ENCODE measurements at places on chromosomes 4 and X.
A peak's percentile ranks its signal among the peaks of the same experiment; 100 is the strongest.

GRCh38 chrX:150546711-150547153 lies 21.7 kb upstream of the MTM1 start:
- no peak for DNase-seq

GRCh38 chr4:171719691-171720090 lies 93.5 kb upstream of the GALNTL6 start:
- DNase-seq = no peak

DNA sequence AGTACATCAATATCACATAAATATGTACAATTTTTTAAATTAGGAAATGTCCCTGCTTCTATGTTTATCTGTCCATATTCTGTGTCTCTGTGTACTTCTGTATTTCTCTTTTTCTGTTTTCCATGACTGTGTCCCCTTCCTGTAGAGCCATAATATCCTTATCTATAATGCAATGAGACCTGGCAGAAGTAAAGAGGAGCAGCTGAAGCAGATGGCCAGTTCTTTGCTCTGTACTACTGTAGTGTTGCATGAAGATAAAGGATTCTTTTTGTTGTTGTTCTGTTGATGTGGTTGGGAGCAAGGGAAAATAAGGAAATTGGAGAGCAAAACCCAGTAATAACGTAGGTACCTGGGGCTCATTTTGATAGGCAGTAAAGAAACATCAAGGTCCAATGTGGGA lies 301.7 kb downstream of the ADGRL3 start:
- no peak for DNase-seq

DNA sequence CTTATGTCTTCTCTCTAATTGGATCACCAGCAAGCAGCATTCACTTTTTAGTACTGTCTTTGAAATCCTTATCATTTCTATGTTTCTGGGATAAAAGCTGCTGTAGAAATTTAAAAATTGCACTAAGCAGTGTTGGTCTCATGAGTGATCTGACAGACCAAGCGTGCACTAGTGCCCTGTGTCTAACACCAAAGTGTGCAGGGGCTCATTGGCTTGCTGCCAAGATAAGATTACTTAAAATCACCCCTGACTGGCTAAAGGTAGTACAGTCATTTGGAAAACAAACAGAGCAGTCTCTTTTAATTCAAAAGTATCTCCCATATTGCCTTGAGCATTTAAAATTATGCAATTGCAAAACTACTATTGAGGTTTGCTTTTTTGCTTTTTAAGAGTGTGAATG lies 304.6 kb downstream of the ARAP2 start:
- no peak for DNase-seq

DNA sequence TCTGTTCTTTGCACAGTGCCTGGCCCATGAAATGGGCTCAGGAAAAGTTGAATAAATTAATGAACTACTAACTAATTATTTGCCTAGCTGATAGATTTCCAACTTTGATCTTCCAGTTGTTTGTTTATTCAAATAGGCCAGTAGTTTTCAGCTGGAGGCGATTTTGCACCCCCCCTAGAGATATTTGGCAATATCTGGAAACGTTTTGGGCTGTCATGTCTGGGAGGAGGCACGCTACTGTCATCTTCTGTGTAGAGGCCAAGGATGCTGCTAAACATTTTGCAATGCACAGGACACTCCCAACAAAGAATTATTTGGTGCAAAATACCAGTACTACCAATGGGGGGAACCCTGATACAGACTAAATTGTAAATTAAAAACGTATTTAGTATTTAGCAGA lies 81.9 kb downstream of the VCX2 start:
- DNase-seq = no peak

DNA sequence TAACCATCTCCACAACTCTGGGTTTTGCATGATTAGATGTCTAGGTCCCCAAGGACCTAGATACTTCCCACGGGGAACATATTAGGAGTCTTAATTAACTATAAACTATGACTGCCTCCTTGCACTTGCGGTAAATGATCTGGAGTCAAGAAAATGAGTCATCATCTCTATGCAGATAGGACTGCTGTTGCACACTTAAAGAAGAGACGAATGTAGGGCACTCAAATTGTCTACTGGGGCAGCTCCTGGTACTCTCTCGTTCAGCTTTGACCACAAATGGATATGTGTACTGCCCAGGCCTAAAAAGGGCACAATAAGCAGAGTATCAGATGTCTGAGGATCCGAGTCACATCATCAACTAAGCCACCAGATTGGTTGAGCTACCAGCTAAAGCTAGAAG lies 1783.4 kb upstream of the AGA start:
- DNase-seq = peak; percentile 13

DNA sequence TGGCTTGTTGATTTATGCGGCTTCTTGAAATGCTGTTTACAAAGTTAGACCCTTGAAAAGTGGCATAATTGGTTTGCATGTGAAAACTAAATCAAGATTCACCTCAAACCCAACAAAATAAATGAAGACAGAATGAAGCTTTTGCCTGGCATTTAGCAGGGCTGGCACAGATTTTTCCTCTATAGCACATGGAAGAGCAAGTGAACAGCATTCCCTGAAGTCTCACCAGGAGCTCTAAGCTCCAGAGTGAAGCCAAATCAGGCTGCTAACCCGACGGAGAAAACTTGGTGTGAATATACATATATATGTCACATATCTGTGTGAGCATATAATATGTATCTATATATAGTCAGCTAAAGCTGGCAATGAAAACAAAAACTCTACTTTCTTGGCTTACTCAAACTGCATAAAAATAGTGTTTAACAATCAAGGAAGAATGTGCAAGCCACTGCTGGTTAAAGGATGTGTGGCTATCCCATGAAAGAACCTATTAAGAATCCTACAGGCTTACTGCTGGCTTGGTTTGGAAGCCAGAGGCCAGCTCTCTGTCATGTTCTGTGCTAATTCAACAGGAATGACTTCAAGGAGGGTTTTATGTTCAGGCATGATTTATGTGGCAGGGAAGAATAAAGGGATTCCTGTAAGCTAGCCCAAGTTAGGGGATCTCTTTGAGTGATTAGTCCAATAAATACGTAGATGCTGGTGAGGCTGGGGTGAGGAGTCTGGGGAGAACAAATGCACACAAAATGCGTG lies 69.9 kb downstream of the MFAP3L start:
- no peak for DNase-seq

DNA sequence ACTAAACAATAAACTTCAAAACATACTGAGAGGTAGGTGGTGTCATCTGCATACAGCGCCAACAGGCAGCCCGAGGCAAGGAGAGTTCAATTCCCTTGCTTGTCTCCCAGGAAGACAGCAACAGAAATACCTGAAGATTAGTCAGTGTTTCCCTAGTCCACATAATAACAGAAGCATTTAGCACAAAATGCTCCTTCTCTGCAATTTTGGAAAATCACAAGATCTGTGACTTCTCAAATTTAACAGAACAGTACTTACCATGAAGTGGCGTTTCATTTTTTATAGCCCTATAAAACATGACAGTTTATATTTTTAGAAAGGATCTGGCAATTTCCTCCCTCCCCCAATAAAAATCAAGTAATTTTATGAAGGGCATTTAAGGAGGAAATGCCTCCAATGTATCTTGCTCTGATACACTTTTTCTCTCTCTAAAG lies 67.1 kb upstream of the MYOZ2 start:
- DNase-seq = no peak

- DNase-seq = no peak
Observed at GRCh38 chrX:49892542-49892941, 13.3 kb downstream of the USP27X start.

GRCh38 chr4:1610791-1611500 lies 73.2 kb downstream of the FAM53A start:
- DNase-seq = no peak

- DNase-seq = no peak
Observed at GRCh38 chrX:14718403-14718802, 154.5 kb downstream of the FANCB start.

GRCh38 chr4:186840771-186841301 lies 117.2 kb upstream of the FAT1 start:
- DNase-seq = peak; percentile 42

DNA sequence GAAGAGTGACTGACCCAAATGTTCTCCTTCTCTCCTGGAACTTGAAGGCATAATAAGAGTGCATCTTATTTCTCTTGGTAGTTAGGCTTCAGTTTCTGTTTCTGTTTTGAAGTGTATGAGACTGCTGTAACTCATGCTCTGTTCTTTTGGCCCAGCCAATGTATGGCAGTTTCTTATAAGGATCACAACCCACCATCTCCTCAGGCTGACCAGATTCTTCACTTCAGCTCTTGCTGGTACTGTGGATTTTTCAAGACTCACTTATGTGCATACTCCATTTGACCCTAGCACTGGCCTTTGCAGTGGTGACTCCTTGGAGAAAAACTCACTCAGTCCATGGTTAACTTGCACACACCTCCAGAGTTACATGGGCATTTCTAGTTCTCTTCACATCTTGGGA lies 9.6 kb upstream of the YTHDC1 start:
- DNase-seq = no peak

DNA sequence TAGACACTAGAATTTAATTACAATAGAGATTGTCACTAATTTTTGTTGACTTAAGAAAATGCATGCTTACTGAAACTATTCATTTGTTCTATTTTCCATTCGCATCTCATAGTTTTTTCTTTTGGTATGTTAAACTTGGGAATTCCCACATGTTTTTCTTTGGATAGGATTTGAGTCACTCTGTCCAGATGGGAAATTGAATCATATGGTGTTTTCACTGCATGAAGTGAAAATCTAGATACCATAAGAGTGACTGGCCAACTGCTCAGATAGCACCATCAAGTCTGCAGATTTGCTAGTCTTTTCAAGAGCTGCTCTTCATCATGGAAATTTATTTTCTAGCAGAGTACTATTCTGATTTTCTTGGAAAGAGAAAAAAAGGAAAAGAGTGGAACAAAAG lies 172.6 kb downstream of the FAM47B start:
- peak; percentile 23 for DNase-seq

- DNase-seq = no peak
Observed at GRCh38 chr4:41714364-41715000, 34.0 kb downstream of the PHOX2B start.

DNA sequence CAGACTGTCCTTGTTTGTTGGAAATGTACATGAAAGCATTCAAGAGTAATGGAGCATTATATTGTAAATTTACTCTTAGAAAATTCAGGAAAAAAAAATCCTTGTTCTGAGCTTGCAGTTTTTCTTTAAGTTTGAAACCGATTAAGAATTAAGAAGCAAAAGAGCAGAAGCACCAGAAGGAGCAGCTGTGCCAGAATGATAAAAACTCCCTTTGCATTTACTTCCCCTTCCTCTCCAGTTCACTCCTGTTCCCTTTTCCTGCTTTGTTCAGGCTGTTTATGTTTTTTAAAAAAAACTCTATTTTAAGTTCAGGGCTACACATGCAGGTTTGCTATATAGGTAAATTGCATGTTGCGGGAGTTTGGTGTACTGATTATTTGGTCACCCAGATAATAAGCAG lies 90.3 kb downstream of the ATOH1 start:
- DNase-seq = no peak

GRCh38 chr4:30837131-30837539 lies 117.0 kb downstream of the PCDH7 start:
- DNase-seq = no peak

DNA sequence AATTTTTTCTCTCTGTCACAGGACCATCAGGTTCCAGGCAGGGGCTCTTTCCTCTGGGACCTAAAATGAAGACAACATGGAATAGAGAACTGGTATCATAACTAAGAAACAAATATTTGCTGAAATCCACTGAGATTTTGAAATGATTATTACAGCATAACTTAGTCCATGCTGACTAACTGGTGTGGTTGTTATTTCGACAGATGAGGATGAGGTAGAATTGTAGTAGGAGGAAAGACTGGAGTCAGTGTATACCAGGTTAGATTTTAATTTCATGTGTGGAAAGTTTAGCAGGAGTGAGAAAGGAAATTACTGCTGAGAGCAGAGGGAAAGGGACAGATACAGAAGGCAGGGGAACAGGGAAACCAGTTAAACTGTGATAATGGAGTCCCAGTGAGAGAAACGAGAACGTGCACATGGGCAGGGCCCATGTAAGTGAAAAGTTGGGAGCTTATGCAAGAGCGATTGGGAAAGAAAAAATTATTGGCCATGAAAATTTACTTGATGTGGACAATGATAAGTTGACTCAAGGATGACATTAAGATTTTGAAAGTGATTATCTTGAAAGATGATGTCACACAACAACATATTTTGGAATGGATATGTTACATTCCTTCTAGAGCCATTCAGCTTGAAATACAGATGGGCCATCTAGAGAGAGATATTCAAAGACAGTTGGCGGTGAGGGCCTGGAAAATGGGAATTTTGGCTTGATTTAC lies 98.7 kb upstream of the DDIT4L start:
- peak; percentile 22 for DNase-seq

GRCh38 chr4:13399257-13399656 lies 84.9 kb downstream of the RAB28 start:
- peak; percentile 22 for DNase-seq

DNA sequence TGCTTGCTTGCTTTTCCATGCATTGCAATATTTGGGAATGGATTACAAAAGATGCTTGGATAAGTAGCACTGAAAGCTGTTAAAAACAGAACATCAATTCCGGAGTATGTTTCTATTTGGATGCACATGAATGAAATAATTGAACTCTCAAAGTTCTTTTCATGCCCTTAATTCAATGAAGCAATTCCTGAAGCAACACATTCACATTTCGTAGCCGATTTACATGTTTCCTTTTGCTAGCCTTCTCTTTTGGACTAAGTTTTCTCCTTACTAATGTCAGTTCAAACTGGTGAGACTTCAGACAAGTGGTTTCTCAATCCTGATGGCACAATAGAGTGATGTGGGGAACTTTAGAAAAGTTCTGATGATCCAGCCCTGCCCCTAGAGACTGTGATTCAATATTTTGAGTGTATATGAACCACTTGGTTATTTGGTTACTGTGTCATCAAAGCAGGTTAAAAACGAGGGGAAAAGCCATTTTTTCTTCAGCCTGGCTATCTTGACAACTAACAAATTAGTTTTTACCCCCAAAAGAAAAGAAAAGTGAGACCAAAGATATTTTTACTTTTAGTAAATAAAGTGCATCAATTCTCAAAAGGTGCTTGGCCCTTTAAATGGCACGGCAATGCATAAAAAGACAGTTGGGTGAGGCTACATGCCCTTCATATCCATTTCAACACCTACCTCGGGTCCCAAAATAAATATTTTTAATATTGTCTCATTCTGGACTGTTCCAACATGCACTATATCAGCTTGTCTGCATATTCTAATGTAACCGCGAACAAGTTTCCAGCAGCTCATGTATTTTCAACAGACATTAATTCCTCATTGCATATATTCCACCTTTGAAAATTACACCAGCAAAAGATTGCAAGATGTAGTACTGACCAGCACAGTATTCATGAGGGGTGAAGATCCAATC lies 90.1 kb upstream of the RPL34 start:
- no peak for DNase-seq

DNA sequence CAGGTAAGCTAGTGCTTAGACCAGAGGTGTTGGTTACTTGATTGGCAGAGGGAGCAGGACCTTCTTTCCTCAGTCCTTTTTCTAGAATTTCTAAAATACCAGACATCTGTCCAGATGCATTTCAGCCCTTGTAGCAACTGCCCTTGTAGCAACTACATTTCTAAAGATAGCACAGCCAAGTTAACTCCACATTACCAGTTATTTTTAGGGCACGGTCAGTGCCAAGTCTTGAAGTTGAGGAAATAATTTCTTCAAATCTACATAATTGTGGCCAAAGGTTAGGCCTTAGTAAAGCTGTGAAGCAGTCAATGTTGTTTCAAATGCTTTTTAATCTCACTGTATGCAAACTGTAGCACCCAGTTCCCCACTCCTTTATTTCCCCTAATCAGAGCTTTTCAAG lies 62.9 kb downstream of the MID1IP1 start:
- no peak for DNase-seq

- DNase-seq = peak; percentile 96
Observed at GRCh38 chr4:53688186-53688790, 97.0 kb upstream of the LNX1 start.

GRCh38 chrX:102580891-102581290 lies 18.4 kb upstream of the ARMCX5 start:
- no peak for DNase-seq

GRCh38 chr4:73772363-73772762 lies 32.0 kb downstream of the CXCL8 start:
- no peak for DNase-seq

Data from HCEC 1CT (cell line).